ENCODE measurements at places on chromosomes 3 and 15. TPM values are rescaled to one million over a fixed set of nuclear protein-coding genes. Genes with fewer than 3 reads are reported as not detected.

The ASB14 gene
- total RNA-seq, result 17.1 TPM

The CPNE9 gene
- total RNA-seq, result not detected

DNA sequence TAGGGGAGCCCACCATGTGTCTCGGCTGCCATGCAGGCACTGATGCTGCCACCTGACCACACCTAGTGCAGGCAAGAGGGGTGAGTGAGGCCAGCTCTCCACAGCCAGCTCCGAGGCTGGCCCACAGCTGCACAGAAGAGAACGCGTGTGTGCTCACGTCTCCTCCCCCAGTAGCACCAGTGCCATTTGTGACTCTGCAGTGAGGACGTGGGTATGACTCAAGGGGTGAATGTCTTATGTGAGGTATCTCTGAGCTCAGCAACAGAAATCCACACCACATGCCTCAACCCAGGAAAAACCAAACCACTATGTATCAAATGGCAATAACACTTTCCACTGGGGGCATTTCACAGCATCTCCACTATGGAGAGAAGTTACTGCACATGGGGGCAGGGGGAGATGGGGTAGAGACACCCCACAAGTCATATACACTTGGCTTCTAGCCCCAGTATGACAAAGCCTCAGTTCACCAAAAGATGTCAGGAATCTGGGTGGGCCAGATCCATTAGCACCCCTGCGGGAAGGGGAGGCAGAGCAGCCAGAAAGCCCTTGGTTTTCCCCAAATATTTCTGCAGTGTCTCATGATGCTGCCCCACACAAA lies 87.6 kb downstream of the LRIG1 start:
- DNase-seq, result no peak

- DNase-seq, result peak; percentile 6
Observed at GRCh38 chr3:191499307-191500080, 38.5 kb downstream of the PYDC2 start.

The TMEM62 gene
- 13.3 TPM for total RNA-seq

- DNase-seq, result no peak
Observed at GRCh38 chr3:52983336-52983807, 62.5 kb downstream of the SFMBT1 start.

The GOLGA8S gene
- total RNA-seq, result 0.26 TPM

The CNTN3 gene
- total RNA-seq, result 1.1 TPM

The ZNF35 gene
- total RNA-seq, result 6.4 TPM

DNA sequence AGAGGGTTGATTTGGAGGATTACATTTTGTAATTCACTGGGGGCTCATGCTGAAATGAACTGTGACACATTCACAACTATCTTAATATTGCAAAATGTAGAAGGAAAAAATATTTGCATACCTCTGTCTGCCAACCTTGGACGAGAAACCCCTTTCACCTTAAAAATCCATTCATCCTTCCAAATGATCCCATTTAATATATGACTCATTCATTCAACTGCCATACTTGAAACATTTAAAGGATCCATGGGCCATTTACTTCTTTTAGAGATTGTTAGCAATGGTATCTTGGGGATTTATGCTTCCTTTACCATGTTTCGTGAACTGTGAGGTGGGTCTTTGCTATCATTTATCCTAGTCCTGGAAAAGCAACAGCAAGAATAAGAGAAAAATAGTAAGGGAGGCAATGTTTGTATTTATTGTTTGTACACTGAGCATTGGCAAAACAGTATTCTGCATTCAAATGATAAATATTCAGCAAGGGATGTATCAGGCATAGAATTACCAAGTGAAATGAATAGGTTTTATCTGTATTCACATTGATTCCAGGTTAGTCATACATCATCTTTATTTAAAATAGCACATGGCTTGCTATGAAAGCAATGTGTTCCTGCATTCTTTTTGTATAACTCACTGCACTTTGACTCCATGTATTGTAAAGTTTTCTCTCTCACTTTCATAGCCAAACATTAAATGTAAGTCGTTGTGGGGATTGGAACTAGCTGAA lies 378.1 kb downstream of the NSUN3 start:
- no peak for DNase-seq

GRCh38 chr3:56720849-56721248 lies 37.8 kb upstream of the TASOR start:
- no peak for DNase-seq

GRCh38 chr3:31892916-31893573 lies 88.0 kb downstream of the OSBPL10 start:
- DNase-seq, result no peak

DNA sequence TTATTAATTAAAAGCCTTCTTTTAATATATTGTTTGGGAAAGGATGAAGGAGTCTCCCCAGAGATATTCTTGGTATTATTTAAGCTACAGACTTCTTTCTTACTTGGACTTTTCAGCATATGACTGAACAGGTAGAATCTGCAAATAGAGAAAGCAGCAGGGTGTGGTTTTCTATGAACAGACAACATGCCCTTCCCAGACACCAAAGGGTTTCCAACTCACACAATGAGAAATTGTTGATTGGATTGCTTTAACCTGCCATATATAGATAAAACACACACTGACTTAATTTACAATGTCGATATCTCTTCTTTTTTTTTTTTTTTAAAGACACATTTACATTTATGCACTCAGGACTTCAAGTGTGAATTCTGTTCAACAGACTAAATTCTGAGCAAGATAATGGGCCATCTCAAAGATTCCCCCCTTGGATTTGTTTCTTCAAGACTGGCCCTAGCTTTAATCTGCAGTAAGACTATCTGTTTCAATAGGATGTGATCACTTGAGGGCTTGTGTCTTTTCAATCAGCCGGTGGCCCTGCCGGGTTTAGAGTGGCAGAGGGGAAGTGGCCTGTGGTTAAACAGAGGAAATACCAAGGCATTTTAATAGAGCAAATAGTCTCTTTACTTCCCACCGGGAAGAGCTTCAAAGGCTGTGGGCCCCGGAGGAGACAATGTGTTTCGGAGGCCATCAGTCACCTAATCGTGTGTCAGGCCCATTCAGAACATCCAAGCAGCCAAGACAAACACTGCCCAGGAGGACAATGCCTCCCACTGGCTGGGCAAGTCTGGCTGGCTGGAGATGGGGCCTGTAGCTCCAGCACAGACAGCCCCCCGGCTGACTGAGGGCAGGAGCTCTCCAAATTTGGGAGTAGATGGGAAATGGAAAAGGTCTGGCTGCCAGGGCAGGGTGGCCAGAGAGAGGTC lies 6.1 kb downstream of the IL17RD start:
- DNase-seq, result no peak

The ARL13B gene
- total RNA-seq, result 3.8 TPM

The CD200R1L gene
- not detected for total RNA-seq

DNA sequence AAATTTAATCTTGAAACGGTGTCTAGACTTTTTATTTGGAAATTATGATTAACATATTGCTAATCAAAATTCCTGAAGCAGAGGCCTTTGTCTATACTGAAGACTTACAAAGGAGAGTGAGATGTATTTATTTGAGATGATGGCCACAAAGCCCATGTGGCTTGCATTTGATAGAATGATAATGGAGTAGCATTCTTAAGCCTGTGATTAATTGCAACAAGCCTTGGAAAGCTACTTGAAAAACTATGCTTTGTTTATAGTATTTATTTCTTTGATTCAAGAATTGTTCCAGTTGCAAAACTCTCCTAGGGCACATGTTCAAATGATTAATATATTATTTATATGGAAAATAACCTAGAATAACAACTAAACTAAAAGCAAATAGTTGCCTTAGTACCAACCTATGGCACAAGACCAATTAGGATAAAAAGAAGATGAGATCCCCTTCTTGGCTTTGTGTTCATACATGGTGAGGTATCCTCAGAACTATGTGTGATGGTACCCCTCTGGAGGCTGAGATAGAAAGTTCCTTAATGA lies 244.1 kb upstream of the TBL1XR1 start:
- DNase-seq, result no peak

DNA sequence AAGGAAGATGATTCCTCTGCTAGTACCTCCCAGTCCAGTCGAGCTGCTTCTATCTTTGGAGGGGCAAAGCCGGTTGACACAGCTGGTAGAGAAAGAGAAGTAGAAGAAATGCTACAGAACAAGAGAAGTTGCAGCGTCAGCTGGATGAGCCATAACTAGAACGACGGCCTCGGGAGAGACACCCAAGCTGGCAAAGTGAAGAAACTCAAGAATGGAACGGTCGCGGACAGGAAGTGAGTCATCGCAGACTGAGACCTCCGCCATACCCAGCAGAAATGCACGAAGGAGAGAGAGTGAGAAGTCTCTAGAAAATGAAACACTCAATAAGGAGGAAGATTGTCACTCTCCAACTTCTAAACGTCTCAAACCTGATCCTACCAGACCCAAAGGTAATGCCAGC lies 19.0 kb upstream of the PARP14 start:
- DNase-seq, result no peak

The NOX5 gene
- total RNA-seq, result 0.06 TPM

DNA sequence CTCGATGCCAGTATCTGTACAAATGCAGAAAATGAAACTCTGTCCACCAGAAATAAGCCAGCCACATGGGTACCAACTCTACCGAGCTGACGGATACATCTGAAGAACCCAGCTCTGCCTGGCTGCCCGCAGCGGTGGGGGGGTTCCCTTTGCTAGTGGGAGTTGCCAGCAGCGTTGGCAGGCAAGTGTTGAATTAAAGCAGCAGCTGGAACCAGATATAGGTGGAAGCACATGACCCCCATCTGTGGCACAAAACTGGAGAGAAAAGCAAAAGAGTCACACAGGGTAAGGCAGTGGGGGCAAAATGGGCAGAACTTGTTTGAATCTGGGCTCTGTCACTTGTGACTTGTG lies 17.9 kb downstream of the CRYGS start:
- no peak for DNase-seq

The P2RY13 gene
- 0.31 TPM for total RNA-seq

The TMOD2 gene
- 6.6 TPM for total RNA-seq

- DNase-seq, result no peak
Observed at GRCh38 chr3:153706706-153707105, 414.5 kb upstream of the ARHGEF26 start.

GRCh38 chr15:86044981-86045380 lies 34.7 kb upstream of the AGBL1 start:
- DNase-seq, result no peak

- DNase-seq, result no peak
Observed at GRCh38 chr15:41501191-41501917, 7.7 kb downstream of the ITPKA start.

DNA sequence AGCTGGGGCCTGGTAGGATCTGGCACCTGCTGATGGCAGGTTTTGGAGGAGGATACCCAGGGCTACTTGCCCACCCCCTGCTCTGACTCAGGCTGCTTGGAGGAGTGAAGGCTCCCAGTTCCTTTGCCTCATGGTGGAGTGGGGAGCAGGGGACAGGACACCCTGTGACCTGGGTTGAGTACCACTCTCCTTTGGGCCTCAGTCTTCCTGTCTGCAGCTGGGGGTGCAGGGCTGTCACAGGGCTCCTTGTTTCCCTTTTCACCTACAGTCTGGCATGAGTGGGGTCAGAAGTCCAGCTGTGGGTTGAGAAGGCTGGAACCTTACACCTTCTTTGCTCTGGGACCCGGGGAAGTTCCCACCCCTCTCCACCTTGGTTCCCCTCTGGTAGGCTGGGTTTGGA lies 14.7 kb downstream of the SEMA3F start:
- no peak for DNase-seq

- no peak for DNase-seq
Observed at GRCh38 chr15:62360332-62361097, 195.4 kb upstream of the C2CD4B start.

DNA sequence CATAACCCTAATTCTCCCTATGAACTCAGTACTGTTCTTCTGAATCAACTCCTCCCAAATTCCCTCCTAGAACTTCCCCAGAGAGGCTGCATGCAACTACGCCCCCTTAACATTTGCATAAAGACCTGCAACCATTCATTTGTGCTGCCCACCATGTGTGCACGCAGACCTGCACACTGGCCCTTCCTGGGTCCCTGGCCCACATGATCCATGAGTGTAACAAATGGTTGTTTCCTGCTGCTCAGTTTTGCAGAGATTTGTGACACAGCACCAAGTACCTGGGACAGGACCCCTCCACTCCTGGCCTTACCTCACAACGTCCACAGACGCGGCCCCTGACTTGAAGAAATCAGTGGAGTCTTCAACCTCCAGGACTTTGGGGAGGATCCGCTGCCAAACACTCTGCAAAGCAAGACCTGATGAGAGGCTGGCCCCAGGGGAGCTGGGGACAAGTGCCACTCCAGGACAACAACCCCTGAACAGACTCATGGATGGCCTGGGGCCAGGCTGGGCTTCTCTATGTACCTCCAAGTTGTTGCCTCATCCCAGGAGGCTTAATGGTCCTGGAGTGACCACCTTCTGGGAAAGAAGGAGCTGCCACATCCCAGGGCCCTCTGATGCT lies 33.8 kb downstream of the ALDH1L1 start:
- peak; percentile 2 for DNase-seq

The AHSG gene
- not detected for total RNA-seq

The IGSF10 gene
- total RNA-seq, result 1.6 TPM

The PLA2G4E gene
- total RNA-seq, result not detected

- DNase-seq, result no peak
Observed at GRCh38 chr3:34863485-34863884, 775.8 kb upstream of the ARPP21 start.

The GHSR gene
- total RNA-seq, result not detected

The USP50 gene
- not detected for total RNA-seq

The COMMD2 gene
- 19.1 TPM for total RNA-seq

GRCh38 chr3:120049881-120050539 lies 44.2 kb downstream of the GSK3B start:
- DNase-seq, result no peak

DNA sequence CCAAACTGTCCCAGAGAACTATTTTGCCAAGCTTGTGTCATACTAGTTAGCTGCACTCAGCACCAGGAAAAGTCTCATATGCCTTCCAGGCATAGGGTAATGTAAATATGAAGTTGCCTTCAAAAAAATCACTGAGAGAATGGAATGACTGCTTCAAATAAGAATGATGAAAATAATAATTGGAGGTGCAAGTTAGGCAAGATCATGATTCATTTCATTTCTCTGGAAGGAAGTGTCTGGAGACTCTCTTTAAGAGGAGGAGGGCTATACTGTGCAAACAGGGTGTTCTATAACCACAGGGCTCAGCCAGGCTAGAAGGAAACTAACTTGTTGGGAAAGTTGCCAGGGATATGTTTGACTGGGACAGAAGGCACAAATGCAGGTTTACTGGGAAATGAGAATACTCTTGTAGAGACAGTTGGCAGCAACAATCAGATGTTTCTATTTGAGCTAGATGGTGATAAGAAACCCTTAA lies 4.3 kb downstream of the SIDT1 start:
- no peak for DNase-seq

DNA sequence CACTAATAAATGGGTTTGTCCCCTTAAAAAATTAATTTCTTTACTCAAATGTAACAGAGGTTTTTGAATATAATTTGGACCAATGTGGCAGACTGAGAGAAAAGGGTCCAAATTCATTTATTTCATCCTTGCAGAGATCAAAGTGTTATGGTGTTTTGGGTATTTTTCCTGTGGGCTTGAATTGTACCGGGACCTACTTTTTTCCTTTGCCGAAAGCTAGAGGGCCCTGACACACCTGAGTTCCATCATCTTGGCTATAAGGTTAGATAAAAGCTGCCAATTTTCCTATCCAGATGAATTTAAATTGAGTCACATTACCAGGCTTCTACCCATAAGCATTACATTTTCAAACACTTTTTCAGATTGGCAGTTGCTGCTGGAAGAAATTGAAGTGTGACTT lies 908 bp downstream of the CCNB2 start:
- no peak for DNase-seq

The CCR9 gene
- total RNA-seq, result not detected

The GOLGA8J gene
- total RNA-seq, result not detected

The CLCN2 gene
- total RNA-seq, result 2.1 TPM

GRCh38 chr3:108661699-108662098 lies 72.2 kb downstream of the DZIP3 start:
- no peak for DNase-seq

- peak; percentile 49 for DNase-seq
Observed at GRCh38 chr3:141052201-141053069, 1.3 kb downstream of the SPSB4 start.

The IL17RD gene
- total RNA-seq, result 6.2 TPM

The FYTTD1 gene
- total RNA-seq, result 97.1 TPM

Data from heart right ventricle (tissue), 16 donors.